Mesenteric fat pad (tissue), 1 donor: ENCODE measurements at places on chromosomes 3 and 15. TPM values are rescaled to one million over a fixed set of nuclear protein-coding genes. Genes with fewer than 3 reads are reported as not detected.

The NEIL1 gene
- 17.9 TPM for total RNA-seq

The MYRIP gene
- 1.8 TPM for total RNA-seq

DNA sequence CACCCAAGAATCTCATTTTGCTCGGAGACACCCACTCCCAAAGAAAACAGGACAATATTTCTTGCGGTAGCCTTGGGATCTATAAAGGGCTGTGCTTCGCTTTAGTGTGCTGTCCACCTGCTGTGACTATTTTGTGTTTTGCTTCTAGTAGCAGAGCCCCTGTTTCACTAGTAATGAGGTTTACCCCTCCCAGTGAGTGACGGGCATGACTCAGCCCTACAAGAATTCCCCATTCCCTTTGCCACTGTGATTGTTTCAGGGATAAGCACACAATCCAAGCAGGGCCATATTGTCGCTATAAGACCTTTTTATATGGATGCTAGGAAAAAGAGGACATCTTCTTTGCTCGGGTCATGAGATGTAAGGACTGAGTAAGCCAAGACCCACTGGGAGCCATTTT lies 62.5 kb upstream of the FOXB1 start:
- no peak for DNase-seq

GRCh38 chr3:38757721-38758120 lies 58.3 kb downstream of the SCN10A start:
- DNase-seq, result no peak

GRCh38 chr3:139006051-139006716 lies at the start of gene PRR23A:
TSS of gene PRR23A (minus strand) at chr3:139006268. CDS start at chr3:139006268, 0 bp downstream.
- no peak for DNase-seq

DNA sequence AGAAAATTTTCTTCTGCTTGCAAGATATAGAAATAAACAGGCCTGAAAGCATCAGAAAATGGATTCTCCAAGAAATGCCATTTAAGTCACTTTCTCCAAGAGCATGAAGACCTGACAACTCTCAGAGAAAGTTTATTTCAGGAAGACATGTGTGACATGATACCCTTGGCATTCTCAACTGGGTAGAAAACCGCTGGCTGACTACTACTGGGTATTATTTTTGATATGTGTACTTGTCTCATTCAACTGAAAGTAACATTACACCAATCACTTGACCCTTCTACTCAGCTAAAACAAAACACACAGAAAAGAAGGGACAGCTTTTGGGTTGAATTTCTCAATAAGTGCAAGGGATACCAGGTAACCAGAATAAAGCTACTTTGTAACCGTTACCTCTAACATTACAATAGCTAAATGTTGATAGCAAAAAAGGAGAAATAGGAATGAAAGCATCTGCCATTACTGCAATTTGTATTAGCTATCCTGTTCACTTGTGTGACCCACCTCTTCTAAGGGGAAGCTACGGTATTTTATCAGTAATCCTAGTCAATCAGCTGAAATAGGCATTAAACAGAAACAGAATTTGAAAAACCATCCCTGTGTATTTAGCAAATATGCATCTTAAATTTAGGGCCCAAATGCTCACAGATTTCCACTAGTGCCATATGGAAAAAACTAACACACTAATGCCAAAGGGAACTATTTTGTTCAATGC lies 7.3 kb downstream of the TRA2B start:
- no peak for DNase-seq

DNA sequence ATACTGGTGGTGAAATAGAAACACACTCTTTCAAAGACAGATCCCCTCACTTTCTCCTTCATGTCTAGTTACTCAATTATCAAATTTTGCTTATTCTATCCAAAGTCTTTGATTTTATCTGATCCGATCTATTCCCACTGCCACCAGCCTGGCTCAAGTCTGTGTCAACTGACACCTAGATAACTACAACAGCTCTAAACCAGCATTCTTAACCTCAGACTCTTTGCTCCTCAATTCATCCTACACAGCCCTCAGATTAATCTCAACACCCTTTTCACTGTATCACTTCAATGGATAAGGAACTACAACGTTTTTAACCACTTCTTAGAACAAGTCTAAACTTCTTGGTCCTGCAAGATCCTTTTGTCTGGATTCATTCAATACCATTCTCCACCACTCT lies 9.1 kb downstream of the KPNA1 start:
- DNase-seq, result no peak

DNA sequence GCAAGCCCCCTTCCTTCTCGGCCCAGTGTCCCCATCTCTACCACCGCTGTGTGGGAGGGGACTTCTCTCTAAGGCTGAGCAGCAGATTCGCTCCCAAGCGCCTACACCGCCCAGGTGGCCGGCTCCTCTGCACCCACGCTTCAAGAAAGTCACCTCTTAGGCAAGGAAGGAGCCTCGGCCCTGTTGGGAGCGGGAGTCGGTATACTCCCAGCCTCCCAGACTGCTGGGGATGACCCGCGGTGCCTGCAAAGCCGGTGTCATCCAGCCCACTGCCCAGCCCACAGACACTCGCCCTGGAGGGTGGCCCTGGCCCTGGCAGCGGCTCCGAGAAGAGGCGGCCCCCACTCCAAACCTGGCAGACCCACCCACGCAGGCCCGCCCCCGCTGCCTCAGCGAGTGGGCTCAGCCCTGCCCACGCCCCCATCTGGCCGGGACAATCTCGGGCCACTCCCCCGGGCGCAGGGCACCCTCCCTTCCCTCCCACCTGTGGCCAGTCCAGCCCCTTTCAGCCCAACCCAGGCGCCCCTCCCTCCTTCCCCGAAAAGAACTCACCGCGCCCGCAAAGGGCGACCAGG lies 396 bp downstream of the CHRNB4 start:
- no peak for DNase-seq

The RPS17 gene
- total RNA-seq, result 1,281 TPM

GRCh38 chr3:108296239-108296638 lies at the start of gene HHLA2:
TSS of gene HHLA2 (plus strand) at chr3:108296548. CDS start at chr3:108351814, 55,266 bp downstream.
- no peak for DNase-seq

The COL6A5 gene
- total RNA-seq, result not detected

- no peak for DNase-seq
These were observed 16.4 kb upstream of the BOC start for GRCh38 chr3:113194823-113195401.

- no peak for DNase-seq
These were observed 551.2 kb upstream of the CCDC54 start for GRCh38 chr3:106825962-106826605.

- DNase-seq, result no peak
These were observed 23.3 kb upstream of the C15orf39 start for GRCh38 chr15:75178171-75178937.

The ITPKA gene
- total RNA-seq, result 0.16 TPM
